Adrenal gland (tissue), 19 donors: ENCODE measurements at places on chromosomes 2 and 18.

DNA sequence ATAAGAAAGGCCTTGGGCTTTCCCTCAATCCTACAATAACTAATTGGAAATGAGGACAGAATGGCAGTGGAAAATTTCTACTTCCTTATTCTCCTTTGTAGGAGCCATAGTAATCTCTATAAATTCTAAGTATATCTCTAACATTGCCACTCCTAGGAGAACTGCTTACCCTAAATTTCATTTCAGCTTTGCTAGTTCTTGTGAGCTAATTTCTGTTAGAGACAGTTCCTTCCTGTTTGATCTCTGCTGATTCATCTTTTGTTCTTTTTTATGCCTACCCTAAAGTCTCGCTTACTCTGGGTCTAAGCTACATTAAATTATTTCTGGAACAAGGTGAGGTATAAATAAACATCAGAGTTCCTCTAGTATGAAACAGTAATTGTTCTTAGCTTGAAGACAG is 25.7 kb downstream of the ABHD3 start:
- DNase-seq = no peak
- no peak overlapping the region for H3K4me3 ChIP-seq
- no peaks in the 10 kb centered on the region for H3K36me3 ChIP-seq
- no peaks in the 10 kb centered on the region for H3K4me1 ChIP-seq
- no peaks in the 10 kb centered on the region for H3K27me3 ChIP-seq

- no peaks in the 10 kb centered on the region for H3K4me1 ChIP-seq
- H3K36me3 ChIP-seq = no peaks in the 10 kb centered on the region
- no peak overlapping the region for H3K4me3 ChIP-seq
Measured at GRCh38 chr2:168434146-168434545, 21.9 kb upstream of the CERS6 start.

- DNase-seq = no peak
- H3K4me3 ChIP-seq = no peak overlapping the region
- no peak overlapping the region for H3K27ac ChIP-seq
- no peaks in the 10 kb centered on the region for H3K36me3 ChIP-seq
- H3K27me3 ChIP-seq = no peaks in the 10 kb centered on the region
Measured at GRCh38 chr2:85017411-85018048, 46.6 kb downstream of the KCMF1 start.

- H3K4me1 ChIP-seq = no peaks in the 10 kb centered on the region
- peaks cover 1% of the 10 kb centered on the region for H3K27me3 ChIP-seq
- H3K36me3 ChIP-seq = no peaks in the 10 kb centered on the region
- no peak for DNase-seq
- H3K27ac ChIP-seq = no peak overlapping the region
Measured at GRCh38 chr18:7094427-7094826, 23.2 kb downstream of the LAMA1 start.

GRCh38 chr2:241951316-241951700 is 81.8 kb downstream of the RTP5 start:
- H3K27me3 ChIP-seq = no peaks in the 10 kb centered on the region
- H3K36me3 ChIP-seq = no peaks in the 10 kb centered on the region
- H3K4me1 ChIP-seq = no peaks in the 10 kb centered on the region
- H3K27ac ChIP-seq = no peak overlapping the region
- DNase-seq = no peak
- no peak overlapping the region for H3K4me3 ChIP-seq

- no peak for DNase-seq
- H3K27ac ChIP-seq = peak overlapping the region; percentile 70
- H3K4me3 ChIP-seq = no peak overlapping the region
- peaks cover 17% of the 10 kb centered on the region for H3K4me1 ChIP-seq
- H3K36me3 ChIP-seq = no peaks in the 10 kb centered on the region
Measured at GRCh38 chr2:190451561-190452176, 43.5 kb downstream of the MFSD6 start.

DNA sequence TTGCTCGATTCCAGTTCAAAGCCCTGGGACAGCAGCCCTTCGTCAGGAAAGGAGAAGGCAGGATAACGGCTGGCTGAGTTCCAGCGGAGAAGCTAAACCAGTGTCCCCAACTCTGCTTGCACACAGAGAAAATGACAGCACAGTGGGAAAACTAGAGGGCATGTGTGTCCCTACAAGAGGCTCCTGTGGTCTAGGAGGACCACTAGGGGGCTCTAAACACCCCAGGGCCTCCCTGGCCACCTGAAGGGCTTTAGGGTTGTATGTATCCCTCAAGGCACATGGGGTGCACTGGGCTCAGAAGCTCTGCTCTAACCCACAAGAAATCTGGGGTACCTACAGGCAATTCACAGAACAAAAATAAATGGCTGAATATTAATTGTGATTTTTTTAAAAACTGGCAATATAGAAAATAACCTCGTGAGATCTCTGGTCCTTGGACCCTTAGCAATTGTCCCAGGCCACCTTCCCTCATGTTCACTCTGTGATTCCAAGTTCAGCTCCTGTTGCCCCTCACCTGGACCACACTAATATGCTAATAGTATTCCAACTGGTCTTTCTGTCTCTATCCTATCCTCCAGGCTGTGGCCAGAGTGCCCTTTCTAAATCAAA is 17.5 kb downstream of the STAT1 start:
- H3K27me3 ChIP-seq = no peaks in the 10 kb centered on the region
- no peak for DNase-seq
- no peaks in the 10 kb centered on the region for H3K36me3 ChIP-seq
- no peak overlapping the region for H3K27ac ChIP-seq
- no peak overlapping the region for H3K4me3 ChIP-seq
- H3K4me1 ChIP-seq = no peaks in the 10 kb centered on the region

DNA sequence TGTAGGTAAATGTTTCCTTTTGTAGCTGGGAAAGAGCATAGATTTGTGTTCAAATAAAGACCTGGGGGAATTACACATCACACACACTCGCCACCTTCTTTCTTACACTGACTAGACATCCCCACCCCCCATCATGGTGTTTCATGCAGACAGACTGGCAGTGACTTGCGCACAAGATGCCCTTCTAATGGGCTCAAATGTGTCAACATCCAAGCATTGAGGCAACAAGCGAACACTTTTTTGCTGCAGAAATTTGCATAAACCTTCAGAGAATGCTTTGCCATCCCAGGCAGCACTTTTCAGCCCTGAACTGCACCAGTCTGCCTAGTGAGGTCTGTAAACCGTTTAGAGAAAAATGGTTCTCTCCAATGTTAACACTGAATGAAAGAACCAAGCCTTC is 4.5 kb downstream of the HOXD8 start:
- H3K27ac ChIP-seq = no peak overlapping the region
- no peak overlapping the region for H3K4me3 ChIP-seq
- DNase-seq = no peak
- H3K27me3 ChIP-seq = no peaks in the 10 kb centered on the region

DNA sequence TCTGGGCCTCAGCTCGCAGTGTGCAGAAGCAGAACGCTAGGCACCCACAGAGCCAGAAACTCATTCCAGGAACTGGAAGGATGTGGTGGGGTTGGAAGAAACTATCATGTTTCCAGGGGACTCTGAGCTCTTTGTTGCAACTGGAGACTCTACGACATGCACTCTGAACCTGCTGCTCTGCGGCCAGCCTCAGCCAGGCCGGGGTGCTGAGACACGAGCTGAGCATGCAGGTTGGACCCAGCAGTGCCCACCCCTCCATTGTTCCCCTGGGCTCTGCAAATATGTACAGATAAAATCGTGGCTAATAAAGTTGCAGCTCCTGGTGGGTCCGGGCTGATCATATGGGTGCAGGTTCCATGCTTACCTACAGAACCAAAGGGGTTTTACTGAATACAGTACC is 37.6 kb upstream of the ARL4C start:
- no peaks in the 10 kb centered on the region for H3K27me3 ChIP-seq
- H3K4me3 ChIP-seq = no peak overlapping the region
- H3K36me3 ChIP-seq = no peaks in the 10 kb centered on the region
- no peaks in the 10 kb centered on the region for H3K4me1 ChIP-seq
- H3K27ac ChIP-seq = no peak overlapping the region

DNA sequence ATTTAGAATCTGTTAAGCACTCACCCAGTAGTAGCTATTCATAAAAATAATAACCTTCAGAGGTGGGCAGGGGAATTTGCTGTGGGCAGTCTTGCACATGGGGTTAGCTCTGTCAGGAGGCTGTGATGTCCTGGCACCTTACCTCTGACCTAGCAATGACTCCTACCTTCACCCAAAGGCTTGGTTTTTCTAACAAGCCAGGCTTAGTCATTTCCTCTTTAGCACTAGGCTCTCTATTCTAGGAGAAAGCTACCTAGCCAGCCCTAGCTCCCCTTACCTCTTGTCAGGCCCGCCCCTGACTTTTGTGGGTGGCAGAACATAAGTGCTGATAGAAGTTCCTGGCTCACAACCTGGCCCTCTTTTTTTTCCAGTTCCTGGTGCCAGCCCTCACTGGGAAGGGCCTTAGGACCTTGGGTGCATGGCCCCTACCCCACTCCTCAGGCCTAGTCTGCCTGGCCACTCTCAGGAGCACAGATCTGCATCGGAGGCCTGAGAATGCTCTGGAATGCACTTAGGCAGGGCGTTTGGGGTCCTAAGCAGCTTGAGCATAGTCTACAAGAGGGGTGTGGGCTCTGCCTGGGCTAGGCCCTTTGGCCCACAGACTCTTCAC is 17.7 kb downstream of the CPLX4 start:
- no peaks in the 10 kb centered on the region for H3K36me3 ChIP-seq
- peaks cover 3% of the 10 kb centered on the region for H3K27me3 ChIP-seq
- DNase-seq = no peak
- H3K27ac ChIP-seq = no peak overlapping the region

DNA sequence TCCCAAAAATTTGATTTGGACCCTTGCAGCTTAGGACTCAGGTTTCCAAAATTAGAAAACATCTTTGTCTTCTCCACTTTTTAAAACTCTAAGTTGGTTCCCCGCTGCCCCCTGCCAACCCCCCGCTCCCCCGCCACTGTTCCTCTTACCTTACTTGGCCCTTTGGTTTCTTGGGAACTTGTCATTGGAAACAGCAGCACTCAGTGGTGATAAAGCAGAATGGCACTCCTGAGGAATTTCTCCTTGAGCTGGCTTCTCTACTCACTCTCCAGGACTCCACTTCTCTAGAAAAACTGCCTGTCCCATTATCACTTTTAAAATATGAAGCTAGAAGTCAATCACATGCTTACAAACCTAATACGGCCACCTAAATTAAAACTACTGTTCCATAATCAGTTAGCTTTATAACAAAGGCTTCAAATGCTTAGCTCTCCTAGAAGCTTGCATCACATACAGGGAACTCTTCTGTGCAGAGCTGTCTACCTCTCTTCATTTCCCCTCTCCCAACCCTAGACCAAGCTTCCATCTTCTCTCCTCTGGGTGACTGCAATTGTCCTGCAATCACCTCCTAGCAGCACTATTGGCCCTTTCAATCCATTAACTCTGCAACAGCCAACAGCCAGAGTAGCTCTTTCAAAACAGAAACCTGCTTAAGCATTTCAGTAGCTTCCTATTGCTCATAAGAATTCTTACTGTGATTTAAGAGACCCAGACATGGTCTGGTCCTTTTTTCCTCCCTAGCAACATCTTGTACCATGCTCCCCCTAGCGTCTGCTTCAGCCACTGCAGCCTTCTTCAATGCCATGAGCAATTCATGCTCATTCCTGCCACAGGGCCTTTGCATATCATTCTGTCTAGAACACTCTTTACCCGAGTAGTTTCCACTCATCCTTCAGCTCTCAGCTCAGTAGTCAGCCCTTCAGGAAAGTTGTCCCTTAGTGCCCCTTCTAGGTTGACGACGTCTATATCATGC is 15.2 kb upstream of the PLEKHM3 start:
- H3K4me1 ChIP-seq = peaks cover 5% of the 10 kb centered on the region
- no peaks in the 10 kb centered on the region for H3K36me3 ChIP-seq
- peak; percentile 75 for DNase-seq
- H3K27ac ChIP-seq = peak overlapping the region; percentile 55
- no peak overlapping the region for H3K4me3 ChIP-seq

GRCh38 chr18:11859903-11860407 is 8.7 kb downstream of the CHMP1B start:
- no peak overlapping the region for H3K4me3 ChIP-seq
- DNase-seq = no peak
- H3K27me3 ChIP-seq = no peaks in the 10 kb centered on the region
- H3K27ac ChIP-seq = no peak overlapping the region
- H3K4me1 ChIP-seq = peaks cover 6% of the 10 kb centered on the region

GRCh38 chr2:175929850-175930249 is 72.2 kb downstream of the LNPK start:
- H3K36me3 ChIP-seq = no peaks in the 10 kb centered on the region
- no peaks in the 10 kb centered on the region for H3K4me1 ChIP-seq
- no peak for DNase-seq
- no peaks in the 10 kb centered on the region for H3K27me3 ChIP-seq
- no peak overlapping the region for H3K27ac ChIP-seq

- peaks cover 15% of the 10 kb centered on the region for H3K4me1 ChIP-seq
- DNase-seq = no peak
- H3K4me3 ChIP-seq = no peak overlapping the region
- no peaks in the 10 kb centered on the region for H3K36me3 ChIP-seq
- no peaks in the 10 kb centered on the region for H3K27me3 ChIP-seq
Measured at GRCh38 chr2:28681158-28681571, 70.5 kb upstream of the PPP1CB start.

- no peaks in the 10 kb centered on the region for H3K27me3 ChIP-seq
- no peaks in the 10 kb centered on the region for H3K4me1 ChIP-seq
- H3K27ac ChIP-seq = no peak overlapping the region
- H3K36me3 ChIP-seq = no peaks in the 10 kb centered on the region
- no peak for DNase-seq
Measured at GRCh38 chr2:179446476-179447141, 182.0 kb upstream of the SESTD1 start.

DNA sequence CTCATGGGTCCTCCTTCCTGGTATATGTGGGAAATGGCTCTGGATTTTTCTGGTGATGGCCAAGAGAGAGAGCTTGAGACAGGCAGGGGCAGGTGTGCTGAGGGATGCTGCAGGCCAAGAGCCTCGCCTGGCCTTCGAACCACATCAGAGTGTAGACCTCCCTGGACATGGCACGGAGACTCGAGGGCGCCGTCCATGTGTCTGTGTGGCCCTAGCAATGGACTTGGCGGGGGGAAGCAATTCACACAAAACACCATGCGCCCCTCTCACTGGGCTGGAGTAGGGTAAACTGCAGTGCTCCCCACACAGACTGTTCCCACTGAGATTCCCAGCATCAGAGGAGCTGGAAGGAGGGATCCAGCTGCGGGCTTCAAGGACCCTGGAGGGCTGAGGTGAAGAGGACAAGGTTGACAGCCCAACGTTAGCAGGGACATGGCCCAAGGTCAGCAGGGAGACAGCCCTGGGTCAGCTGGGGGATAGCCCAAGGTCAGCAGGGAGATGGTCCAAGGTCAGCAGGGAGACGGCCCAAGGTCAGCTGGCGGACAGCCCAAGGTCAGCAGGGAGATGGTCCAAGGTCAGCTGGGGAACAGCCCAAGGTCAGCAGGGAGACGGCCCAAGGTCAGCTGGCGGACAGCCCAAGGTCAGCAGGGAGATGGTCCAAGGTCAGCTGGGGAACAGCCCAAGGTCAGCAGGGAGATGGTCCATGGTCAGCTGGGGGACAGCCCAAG is 75.4 kb upstream of the HDAC4 start:
- no peaks in the 10 kb centered on the region for H3K4me1 ChIP-seq
- H3K27me3 ChIP-seq = no peaks in the 10 kb centered on the region
- H3K36me3 ChIP-seq = no peaks in the 10 kb centered on the region
- no peak overlapping the region for H3K4me3 ChIP-seq
- no peak overlapping the region for H3K27ac ChIP-seq

DNA sequence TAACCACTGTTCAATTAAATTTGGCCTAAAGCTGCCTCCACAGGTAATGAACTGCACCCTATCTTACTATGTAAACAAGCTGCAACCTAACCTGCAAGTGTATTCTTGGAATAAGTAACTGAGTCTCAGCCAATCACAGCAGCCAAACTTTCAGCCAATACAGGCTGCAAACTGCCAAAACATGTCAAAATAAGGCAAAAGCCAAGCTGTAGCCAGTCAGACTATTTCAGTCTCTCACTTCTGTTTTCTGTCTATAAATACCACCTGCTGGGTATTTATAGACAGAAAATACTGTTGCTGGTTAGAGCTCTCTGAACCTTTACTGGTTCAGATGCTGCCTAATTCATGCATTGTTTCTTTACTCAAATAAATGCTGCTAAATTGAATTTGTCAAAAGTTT is 14.3 kb downstream of the C2orf76 start:
- H3K4me1 ChIP-seq = no peaks in the 10 kb centered on the region
- no peak overlapping the region for H3K27ac ChIP-seq
- no peak for DNase-seq
- no peaks in the 10 kb centered on the region for H3K36me3 ChIP-seq
